ENCODE measurements at places on chromosomes 1 and 21.

DNA sequence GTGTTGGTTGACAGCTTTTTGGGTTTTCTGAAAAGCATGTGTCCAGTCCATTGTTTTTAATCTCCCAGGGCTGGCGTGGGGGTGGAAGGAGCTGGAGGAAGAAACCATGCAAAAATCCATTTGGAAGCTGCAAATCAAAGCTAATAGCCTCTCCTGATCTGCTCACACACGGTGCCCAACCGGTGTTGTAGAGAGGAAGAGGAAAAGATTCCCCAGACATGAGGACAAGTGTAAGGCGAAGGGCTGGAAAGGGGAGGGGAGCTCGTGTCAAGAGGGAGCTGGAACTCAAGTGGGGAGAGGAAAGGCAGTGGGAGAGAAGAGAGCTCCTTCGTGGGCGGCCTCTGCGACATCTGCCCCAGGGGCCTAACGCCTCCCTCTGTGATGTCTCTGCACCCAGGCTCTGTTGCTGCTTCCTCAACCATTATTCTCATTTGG is 112.3 kb upstream of the IRF2BP2 start:
- DNase-seq, result no peak

- DNase-seq, result no peak
Observed at GRCh38 chr1:207791290-207791689, 39.4 kb downstream of the CD46 start.

- no peak for DNase-seq
Observed at GRCh38 chr1:202376247-202376646, 27.7 kb downstream of the PPP1R12B start.

- no peak for DNase-seq
Observed at GRCh38 chr1:29703596-29704370, 467.5 kb downstream of the PTPRU start.

- DNase-seq, result no peak
Observed at GRCh38 chr1:211476200-211476849, 15.6 kb downstream of the RD3 start.

DNA sequence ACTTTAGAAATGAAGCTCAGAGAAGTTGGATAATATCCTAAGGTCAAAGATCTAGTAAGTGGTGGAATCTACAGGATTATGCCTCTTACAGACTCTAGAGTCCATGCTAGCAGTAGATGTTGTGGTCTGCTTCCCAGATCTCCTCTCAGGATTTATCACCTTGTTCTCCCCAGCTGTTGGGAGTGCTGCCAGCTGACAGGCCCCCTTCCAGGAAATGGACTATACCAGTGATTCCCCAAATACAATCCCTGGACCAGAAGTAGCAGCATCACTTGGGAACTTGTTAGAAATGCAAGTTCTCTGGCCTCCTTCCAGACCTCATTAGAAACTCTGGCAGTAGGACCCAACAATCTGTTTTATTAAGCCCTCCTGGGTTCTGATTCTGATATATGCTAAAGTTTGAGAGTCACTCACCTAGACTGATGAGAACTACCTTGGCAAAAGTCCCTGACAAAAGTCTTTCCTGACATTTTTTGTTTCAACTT is 24.5 kb upstream of the NTNG1 start:
- no peak for DNase-seq

DNA sequence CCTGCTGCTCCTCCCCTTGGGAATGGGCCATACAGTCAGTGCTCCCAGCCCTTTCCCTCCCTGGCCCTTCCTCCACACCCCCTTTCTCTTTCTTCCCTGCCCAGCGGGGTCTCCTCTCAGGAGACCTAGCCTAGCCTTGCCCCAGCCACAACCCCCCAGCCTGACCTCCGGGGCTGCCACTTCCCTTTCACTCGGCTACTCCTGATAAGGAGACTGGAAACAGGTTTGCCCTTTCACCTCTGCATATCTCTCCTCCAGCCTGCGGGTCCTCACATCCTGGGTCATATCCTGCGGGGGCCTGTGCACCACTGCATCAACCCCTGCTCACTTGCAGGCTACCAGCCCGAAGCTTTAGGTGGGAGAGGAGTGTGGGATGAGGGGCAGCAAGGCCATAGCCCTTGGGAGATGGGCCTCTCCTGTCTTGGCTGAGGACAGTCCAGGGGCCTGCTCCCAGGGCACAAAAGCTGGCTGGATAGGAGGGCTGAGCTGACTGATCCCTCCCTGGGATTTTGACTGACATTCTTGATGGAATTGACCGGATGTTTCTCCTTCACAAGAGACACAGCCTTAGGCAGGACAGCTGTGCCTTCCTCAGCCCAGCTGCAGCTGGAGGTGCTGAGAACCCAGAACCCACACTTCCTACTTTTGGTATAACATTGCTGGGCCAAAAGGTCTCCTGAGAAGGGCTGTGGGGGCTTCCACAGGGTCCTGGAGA is 19.2 kb upstream of the ALX3 start:
- DNase-seq, result no peak

DNA sequence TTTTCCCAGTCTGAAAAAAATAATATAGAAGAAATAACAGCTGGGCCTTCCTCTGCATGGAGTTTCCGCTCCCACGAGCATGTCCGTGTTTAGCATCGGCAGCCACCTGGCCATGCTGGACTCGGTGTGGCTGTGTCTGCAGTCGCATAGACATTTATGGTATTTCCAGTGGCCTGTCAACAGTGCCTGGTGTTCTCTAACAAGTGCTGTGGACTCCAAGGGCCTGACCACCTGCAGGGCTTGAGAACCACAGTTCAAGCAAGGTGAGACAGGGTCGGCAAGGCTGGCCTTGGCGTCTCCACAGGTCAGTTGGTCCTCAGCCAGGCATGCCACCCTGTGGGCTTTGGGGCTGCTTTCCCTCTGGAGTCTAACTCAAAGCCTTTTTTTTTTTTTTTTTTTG is 124.8 kb downstream of the PGBD5 start:
- no peak for DNase-seq

- no peak for DNase-seq
Observed at GRCh38 chr1:235741294-235741693, 91.7 kb upstream of the GNG4 start.

- no peak for DNase-seq
Observed at GRCh38 chr1:97042551-97042950, 321.0 kb downstream of the PTBP2 start.

- DNase-seq, result no peak
Observed at GRCh38 chr1:8754247-8754650, 63.2 kb downstream of the RERE start.

DNA sequence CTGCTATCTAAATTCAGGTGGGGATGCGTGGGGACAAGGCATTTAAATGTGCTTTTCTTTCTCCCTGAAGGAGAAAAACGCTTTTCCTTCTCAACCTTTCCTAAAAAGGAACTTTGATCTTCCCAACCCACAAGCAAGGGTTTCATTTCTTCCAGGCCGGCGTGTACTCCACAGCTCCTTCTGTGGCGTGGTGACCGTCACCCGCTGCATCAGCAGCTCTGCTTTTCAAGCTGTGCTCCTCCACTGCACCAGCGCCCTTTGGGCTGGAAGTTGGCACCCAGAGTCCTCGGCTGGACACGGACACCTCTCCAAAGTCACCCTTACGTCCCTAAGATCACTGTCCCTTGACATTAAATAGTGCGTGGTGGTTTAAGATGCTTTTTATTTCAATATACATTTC is 54.3 kb downstream of the PEX14 start:
- DNase-seq, result no peak

DNA sequence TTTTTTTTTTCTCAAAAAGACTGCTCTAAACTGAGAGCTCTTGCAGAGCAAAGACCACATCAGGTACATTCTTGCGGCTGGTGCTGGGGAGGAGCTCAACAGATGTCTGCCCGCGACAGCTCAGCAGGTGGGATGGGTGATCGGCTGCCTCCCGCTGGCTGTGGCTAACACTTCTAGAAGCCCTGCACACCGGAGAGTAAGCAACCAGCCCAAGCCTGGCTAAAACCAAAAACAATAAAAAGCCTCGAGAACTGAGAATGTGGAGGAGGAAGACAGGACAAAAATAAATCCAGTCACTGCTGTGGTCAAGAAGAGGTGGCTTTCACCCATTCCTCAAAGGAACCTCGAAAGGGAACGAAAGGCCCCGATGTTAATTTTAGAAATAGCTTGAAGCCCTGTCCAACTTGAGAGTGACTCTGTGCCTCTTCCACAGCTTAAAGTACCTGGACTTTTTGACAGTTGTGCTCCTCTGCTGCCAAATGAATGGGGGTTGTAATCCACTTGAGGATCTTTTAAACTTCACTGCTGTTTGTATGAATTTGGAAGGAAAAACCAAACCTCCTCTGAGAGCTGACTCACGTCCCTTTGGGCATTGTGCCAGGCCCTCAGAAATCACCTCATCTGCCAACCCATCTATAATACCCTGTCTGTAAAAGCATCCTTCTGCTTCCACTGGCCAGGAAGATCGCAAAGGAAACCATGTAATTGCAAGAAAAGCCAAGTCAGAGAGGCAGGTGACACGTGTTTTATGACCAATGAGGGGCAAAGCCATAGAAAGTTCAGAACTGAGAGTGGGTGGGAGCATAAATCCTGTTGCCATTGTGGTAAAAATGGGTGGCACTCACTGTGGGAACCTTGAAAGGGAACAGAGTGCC is 78.6 kb downstream of the KCNN3 start:
- no peak for DNase-seq

DNA sequence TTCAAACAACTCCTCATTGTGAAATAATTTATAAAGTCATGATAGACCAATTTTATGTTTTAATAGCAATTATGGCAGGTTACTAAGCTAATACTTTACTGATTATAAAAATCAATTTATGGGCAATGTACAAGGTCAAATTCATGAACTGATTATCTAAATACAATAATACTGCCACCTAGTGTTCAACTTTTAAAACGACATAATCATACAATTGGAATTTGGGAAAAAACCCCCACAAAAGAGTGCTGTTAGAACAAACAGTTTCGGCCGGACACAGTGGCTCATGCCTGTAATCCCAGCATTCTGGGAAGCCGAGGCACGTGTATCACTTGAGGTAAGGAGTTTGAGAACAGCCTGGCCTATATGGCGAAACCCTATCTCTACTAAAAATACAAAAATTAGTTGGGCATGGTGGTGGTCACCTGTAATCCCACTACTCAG is 14.0 kb downstream of the GTF2B start:
- no peak for DNase-seq

GRCh38 chr1:14976256-14976655 is 177.3 kb upstream of the TMEM51 start:
- DNase-seq, result no peak

DNA sequence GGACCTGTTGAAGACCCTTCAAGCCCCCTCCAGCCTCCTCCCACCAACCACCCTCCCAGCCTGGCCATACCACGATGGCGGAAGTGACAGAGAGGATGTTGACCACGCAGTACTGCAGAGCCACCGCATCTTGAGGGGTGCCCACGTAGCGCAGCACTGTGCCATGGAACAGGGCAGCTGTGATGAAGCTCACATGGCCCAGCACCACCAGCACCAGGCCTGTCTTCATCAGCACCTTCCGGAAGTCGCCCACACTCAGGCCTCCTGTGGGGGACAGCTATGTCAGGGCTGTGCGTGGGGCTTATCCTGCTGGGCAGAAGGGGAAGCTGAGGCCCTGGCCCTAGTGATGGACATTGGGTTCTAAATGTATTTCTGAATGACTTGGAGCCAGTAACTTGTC is 3.1 kb downstream of the TMEM54 start:
- DNase-seq, result no peak

- DNase-seq, result no peak
Observed at GRCh38 chr1:9654051-9654833, 2.7 kb downstream of the PIK3CD start.

- no peak for DNase-seq
Observed at GRCh38 chr1:218521414-218522169, 176.5 kb downstream of the TGFB2 start.

DNA sequence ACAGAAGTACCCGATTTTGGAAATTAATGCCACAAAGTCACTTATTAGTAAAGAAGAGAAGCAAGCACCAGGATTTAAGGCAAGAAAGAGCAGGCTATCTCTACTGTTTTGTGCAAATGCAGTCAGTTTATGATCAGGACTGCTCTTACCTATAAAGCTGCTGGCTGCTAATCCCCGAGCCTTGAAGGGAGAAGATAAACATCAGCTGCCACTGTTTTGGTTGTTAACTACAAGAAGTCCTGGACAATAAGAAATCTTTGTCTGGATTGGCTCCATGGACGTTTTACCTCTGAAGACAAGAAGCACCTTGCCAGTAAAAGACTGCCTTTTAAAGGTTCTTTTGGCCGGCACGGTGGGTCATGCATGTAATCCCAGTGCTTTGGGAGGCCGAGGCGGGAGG is 21.4 kb downstream of the FRRS1 start:
- DNase-seq, result no peak

GRCh38 chr1:72485801-72486200 is 203.5 kb upstream of the NEGR1 start:
- no peak for DNase-seq

DNA sequence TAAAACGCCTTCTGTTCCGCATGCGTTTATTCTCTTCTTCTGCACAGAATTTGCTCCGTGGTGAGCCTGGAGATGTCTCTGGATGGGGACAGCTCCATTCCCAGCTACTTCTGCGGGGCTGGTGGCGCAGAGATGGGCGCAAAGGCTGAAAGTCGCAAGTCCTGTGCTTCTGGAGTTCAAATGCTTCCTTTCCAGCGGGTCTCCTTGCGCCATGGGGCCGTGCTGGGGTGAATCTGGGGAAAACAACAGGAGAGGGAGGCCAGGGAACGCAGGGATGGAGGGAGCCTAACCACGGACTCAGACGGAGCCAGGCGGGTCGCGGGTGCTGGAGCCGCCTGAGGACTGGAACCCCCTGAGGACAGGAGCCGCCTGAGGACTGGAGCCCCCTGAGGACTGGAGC is 2.9 kb upstream of the OR2T12 start:
- DNase-seq, result no peak
